ENCODE measurements at places on chromosomes 3 and 15. TPM values are rescaled to one million over a fixed set of nuclear protein-coding genes. Genes with fewer than 3 reads are reported as not detected.

C3orf80 gene
- total RNA-seq, result 0.09 TPM

SCG3 gene
- not detected for total RNA-seq

CEP63 gene
- 25.3 TPM for total RNA-seq

DPPA2 gene
- not detected for total RNA-seq

RCN2 gene
- 21.9 TPM for total RNA-seq

NPAP1 gene
- total RNA-seq, result not detected

ISL2 gene
- total RNA-seq, result not detected

TBL1XR1 gene
- 153 TPM for total RNA-seq

NOX5 gene
- total RNA-seq, result not detected

PIERCE2 gene
- not detected for total RNA-seq

SMCO1 gene
- not detected for total RNA-seq

DUOX2 gene
- total RNA-seq, result 0.05 TPM

SPTBN5 gene
- 0.14 TPM for total RNA-seq

SHC4 gene
- 2.5 TPM for total RNA-seq

SLC2A2 gene
- total RNA-seq, result not detected

DNA sequence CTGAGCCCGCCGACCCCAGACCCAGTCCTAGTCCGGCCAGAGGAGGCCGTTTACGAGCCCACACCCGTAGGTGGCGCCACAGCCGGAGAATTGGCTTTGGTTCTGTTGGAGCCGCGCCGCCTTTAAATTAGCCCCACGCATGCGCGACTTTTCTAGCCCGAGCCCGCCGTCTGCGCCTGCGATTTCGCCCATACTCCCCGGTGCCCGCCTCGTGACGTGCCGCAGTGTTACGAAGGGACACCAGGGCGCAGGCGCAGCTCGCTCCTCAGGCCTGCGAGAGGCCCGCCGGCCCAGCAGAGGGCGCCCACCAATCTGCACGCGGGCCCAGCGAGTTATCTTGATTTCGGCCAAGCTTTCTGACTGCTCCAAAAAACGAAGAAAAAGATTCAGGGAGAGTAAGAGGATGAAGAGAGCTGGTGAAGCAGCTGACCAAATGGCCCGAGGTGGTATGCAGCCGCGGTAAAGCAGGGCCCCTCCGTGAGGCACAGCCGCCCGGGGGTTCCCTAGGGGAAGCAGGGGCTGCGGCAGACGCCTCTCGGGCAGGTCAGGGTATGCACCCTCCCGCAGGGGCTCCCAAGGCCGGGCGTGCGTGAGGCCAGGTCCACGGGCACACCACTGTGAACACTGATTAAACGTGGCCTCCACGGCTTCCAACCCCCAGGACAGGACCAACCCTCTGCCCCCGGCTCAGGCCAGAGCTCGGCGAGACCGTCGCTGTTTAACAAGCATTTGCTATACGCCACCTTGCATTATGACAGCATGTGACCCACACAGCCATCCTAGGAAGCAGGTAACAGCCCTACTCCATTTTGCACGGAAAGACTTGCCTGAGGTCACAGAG, 32.8 kb downstream of the RPN1 start:
- no peaks in the 10 kb centered on the region for H3K27me3 ChIP-seq
- H3K27ac ChIP-seq, result peak overlapping the region; percentile 94
- peak overlapping the region; percentile 95 for H3K4me3 ChIP-seq
- H3K4me1 ChIP-seq, result peaks cover 29% of the 10 kb centered on the region
- H3K36me3 ChIP-seq, result peaks cover 43% of the 10 kb centered on the region

GRCh38 chr15:101296418-101297405, 1.7 kb upstream of the SNRPA1 start:
- H3K36me3 ChIP-seq, result peaks cover 26% of the 10 kb centered on the region
- H3K4me3 ChIP-seq, result peak overlapping the region; percentile 80
- DNase-seq, result no peak
- H3K27ac ChIP-seq, result peak overlapping the region; percentile 95
- peaks cover 30% of the 10 kb centered on the region for H3K4me1 ChIP-seq

DNA sequence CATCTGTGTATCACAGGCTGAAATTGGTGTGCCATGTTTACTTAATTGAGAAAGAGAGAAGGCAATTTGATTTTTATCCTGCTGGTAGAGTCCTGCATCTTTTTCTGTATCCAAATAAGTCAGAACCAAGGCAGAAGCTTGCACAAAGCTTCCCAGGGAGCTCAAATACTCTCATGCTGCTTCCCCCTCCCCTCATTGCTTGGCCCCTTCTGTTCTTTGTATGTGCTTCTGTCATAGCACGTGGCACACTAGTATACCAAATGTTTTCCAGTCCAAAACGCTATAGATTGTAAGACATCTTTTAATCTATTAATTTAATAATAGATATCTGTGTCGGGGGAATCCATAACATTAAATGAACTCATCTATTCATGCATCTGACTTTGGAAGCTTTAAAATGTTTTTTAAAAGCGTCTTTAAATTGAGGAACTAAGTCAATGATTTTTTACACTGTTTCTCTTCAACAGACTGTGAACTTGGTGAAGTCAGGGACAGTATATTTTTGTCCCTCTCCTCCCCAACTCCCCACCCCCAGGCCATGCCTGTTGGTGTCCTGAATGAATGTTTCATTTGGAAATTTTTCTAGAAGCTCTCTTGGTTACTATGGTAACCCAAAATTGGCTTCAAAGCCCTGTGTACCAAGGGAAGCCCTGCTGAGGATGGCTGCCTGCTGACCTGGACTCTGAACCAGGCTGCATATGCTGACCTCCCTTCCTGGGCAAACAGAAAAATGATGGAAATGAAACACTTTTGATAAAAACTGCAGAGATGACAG, 26.2 kb upstream of the SLC35G2 start:
- H3K36me3 ChIP-seq, result no peaks in the 10 kb centered on the region
- no peak overlapping the region for H3K4me3 ChIP-seq
- no peak overlapping the region for H3K27ac ChIP-seq
- DNase-seq, result no peak
- peaks cover 1% of the 10 kb centered on the region for H3K27me3 ChIP-seq

- no peaks in the 10 kb centered on the region for H3K36me3 ChIP-seq
- no peak overlapping the region for H3K4me3 ChIP-seq
- DNase-seq, result no peak
Observed at GRCh38 chr3:133424937-133425869, 25.3 kb downstream of the BFSP2 start.

DNA sequence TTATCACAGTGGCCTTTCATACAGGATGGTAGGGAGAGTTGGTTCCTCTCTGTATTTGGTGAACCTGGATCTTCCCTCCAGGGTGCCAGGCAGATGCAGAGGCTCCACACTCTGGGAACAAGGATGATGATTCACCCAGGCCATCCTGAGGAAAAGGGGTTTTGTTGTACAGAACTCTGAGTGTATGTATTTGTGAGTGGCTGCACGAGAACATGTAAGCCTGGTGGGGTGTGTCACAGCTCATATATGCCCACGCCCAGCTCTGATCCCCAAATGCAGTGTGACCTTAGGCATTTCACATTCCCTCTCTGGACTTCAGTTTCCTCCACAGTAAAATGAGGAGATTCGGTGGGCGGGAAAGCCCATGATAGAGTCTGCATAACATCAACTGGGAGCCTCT, 11.6 kb upstream of the CILP start:
- H3K27ac ChIP-seq, result no peak overlapping the region
- no peak for DNase-seq
- H3K27me3 ChIP-seq, result no peaks in the 10 kb centered on the region
- H3K4me1 ChIP-seq, result peaks cover 14% of the 10 kb centered on the region
- no peaks in the 10 kb centered on the region for H3K36me3 ChIP-seq
- H3K4me3 ChIP-seq, result no peak overlapping the region

DNA sequence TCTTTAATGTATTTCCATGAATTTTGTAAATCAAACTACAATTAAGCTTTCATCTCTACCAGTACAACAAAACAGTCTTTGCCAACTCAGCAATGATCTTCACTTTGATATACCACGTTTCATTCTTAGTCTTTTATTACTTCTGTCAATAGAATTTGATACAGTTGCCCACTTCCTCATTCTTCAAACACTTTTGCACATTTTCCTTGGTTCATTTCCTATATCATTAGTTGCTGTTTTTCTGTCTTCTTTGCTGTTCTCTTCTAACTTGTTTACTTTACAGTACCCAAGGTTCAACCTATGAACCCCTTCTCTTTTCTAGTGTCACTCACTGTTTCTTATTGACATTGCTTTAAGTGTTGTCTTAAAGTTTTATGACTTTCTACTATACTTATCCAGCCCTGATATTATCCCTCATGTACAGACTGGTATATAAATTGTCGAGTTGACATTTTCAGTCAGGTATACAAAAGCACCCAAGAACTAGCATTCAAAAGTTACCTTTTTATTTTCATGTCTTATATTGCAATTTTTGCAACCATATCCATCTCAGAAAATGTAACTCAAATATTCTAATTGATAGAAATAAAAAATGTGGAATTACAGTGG, 903.1 kb downstream of the NSUN3 start:
- no peak overlapping the region for H3K4me3 ChIP-seq
- no peaks in the 10 kb centered on the region for H3K4me1 ChIP-seq
- DNase-seq, result no peak
- no peaks in the 10 kb centered on the region for H3K27me3 ChIP-seq
- no peaks in the 10 kb centered on the region for H3K36me3 ChIP-seq

GRCh38 chr3:129608087-129608935, 1.8 kb upstream of the PLXND1 start:
- peaks cover 1% of the 10 kb centered on the region for H3K36me3 ChIP-seq
- peaks cover 31% of the 10 kb centered on the region for H3K27me3 ChIP-seq
- no peak overlapping the region for H3K27ac ChIP-seq
- no peak for DNase-seq
- peaks cover 2% of the 10 kb centered on the region for H3K4me1 ChIP-seq
- H3K4me3 ChIP-seq, result no peak overlapping the region

GRCh38 chr15:99744142-99744541, 10.9 kb upstream of the LYSMD4 start:
- H3K4me3 ChIP-seq, result no peak overlapping the region
- H3K4me1 ChIP-seq, result no peaks in the 10 kb centered on the region
- peaks cover 2% of the 10 kb centered on the region for H3K27me3 ChIP-seq
- H3K27ac ChIP-seq, result no peak overlapping the region

DNA sequence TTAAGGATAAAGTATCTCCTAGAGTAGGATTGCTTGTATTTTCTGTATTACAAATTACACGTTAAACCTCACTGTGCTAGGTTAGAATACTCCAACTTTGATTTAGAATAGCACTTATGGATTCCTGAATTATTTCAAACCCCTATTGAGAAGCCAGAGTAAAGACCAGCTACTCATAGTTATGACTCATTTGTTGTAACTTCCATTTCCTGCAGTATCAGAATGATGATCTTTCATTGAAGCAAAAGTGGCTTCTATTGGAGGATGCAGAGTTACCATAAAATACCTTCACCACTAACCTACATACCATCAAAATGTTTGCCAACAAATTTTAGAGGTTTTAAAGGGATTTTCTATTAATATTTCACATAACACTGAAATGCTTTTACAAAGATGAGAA, 1322.7 kb upstream of the ALCAM start:
- no peak overlapping the region for H3K4me3 ChIP-seq
- no peak overlapping the region for H3K27ac ChIP-seq
- no peaks in the 10 kb centered on the region for H3K27me3 ChIP-seq
- DNase-seq, result no peak
- no peaks in the 10 kb centered on the region for H3K36me3 ChIP-seq

DNA sequence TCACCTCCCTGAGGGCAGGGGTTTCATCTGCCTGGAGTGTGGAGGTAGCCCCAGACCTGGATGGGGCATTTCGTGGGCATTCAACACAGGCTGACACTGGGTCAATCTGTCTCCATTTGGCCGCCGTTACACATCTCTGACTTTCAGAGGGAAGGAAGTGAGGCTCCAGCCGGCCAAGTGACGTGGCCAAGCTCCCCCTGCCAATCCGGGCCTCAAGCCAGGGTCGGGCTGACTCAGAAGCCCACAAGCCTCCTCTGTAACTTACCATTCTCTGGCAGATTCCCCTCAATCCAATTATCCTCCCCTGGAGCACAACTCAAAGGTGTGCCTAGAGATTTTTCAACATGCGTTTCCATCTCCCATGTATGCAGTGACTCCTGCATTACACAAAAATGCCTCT, 227.6 kb downstream of the KLF13 start:
- H3K36me3 ChIP-seq, result no peaks in the 10 kb centered on the region
- H3K27me3 ChIP-seq, result peaks cover 7% of the 10 kb centered on the region
- no peak overlapping the region for H3K27ac ChIP-seq
- no peak for DNase-seq

GRCh38 chr15:85389772-85390171, 9.4 kb downstream of the AKAP13 start:
- no peak overlapping the region for H3K4me3 ChIP-seq
- peaks cover 38% of the 10 kb centered on the region for H3K4me1 ChIP-seq
- H3K27ac ChIP-seq, result no peak overlapping the region
- no peaks in the 10 kb centered on the region for H3K27me3 ChIP-seq

- DNase-seq, result no peak
- H3K4me1 ChIP-seq, result no peaks in the 10 kb centered on the region
- H3K36me3 ChIP-seq, result no peaks in the 10 kb centered on the region
- no peak overlapping the region for H3K4me3 ChIP-seq
- no peak overlapping the region for H3K27ac ChIP-seq
Observed at GRCh38 chr3:116139641-116140040, 305.6 kb downstream of the LSAMP start.

- H3K27ac ChIP-seq, result no peak overlapping the region
- H3K4me1 ChIP-seq, result peaks cover 23% of the 10 kb centered on the region
- H3K36me3 ChIP-seq, result no peaks in the 10 kb centered on the region
- no peak for DNase-seq
- H3K27me3 ChIP-seq, result peaks cover 51% of the 10 kb centered on the region
Observed at GRCh38 chr3:190492966-190493365, 20.9 kb upstream of the IL1RAP start.

GRCh38 chr3:150771600-150771999, 8.6 kb upstream of the SIAH2 start:
- H3K4me3 ChIP-seq, result no peak overlapping the region
- peaks cover 11% of the 10 kb centered on the region for H3K4me1 ChIP-seq
- no peaks in the 10 kb centered on the region for H3K27me3 ChIP-seq
- no peak overlapping the region for H3K27ac ChIP-seq

DNA sequence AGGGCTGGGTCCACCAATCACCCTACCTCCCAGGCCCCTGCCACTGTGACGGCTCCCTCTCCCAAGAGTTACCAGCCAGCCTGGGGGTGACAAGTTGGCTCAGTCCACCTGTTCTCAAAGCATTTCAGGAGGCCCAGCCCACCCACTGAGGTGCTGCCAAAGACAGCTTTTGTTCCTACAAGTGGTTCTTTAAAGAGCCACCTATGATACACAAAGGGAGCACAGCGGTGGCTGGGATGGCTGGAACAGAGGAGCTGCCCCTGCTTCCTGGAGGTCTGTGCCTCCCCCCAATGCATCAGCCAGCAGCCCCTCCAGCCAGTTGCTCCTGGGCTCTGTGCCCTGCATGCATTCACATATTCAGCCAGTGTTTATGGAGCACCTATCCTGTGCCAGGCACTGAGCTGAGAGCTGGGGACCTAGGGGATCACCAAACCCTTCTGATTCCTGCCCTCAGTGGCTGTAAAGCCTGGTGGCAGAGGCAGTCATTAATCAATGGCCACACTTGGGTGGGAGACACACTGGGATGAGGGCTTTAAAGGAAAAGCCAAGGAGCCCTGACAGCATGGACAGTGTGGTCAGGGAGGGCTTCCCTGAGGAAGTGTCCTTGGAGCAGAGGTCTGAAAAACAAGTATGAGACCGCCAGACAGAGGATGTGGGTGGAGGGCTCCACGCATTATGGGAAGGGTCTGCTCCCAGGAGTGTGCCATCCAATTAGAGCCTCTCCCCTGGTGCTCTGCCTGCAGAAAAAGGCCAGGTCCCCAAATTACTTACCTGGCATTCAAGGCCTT, 107.1 kb upstream of the LINGO1 start:
- H3K27ac ChIP-seq, result no peak overlapping the region
- H3K4me1 ChIP-seq, result no peaks in the 10 kb centered on the region
- no peak overlapping the region for H3K4me3 ChIP-seq
- no peaks in the 10 kb centered on the region for H3K36me3 ChIP-seq

- no peak overlapping the region for H3K4me3 ChIP-seq
- no peak for DNase-seq
- no peak overlapping the region for H3K27ac ChIP-seq
- no peaks in the 10 kb centered on the region for H3K36me3 ChIP-seq
Observed at GRCh38 chr15:65042776-65043327, 2.3 kb upstream of the SLC51B start.

Data from activated CD8-positive, alpha-beta T cell treated with anti-CD3 and anti-CD28 coated beads for 36 hours (primary cell).